ENCODE measurements at places on chromosomes 3 and 15. TPM values are rescaled to one million over a fixed set of nuclear protein-coding genes. Genes with fewer than 3 reads are reported as not detected.

PAK2 gene
- 52.0 TPM for total RNA-seq

P4HTM gene
- 24.5 TPM for total RNA-seq

TGM5 gene
- total RNA-seq: not detected

TRPM1 gene
- not detected for total RNA-seq

CPLX3 gene
- total RNA-seq: not detected

SLC6A6 gene
- total RNA-seq: 60.4 TPM

COX5A gene
- 45.7 TPM for total RNA-seq

EIF2B5 gene
- 39.7 TPM for total RNA-seq

CKMT1B gene
- not detected for total RNA-seq

CPN2 gene
- not detected for total RNA-seq

METTL6 gene
- 21.3 TPM for total RNA-seq

CAND2 gene
- total RNA-seq: 3.1 TPM

PTX3 gene
- 602 TPM for total RNA-seq

UBP1 gene
- total RNA-seq: 64.6 TPM

PRICKLE2 gene
- total RNA-seq: 65.0 TPM

AMOTL2 gene
- total RNA-seq: 87.1 TPM

NAA80 gene
- total RNA-seq: 9.6 TPM

All from placental pericyte (primary cell).